ENCODE measurements at places on chromosomes 11 and 22.

GRCh38 chr11:75403037-75403436, 3.7 kb downstream of the RPS3 start:
- DNase-seq = no peak

DNA sequence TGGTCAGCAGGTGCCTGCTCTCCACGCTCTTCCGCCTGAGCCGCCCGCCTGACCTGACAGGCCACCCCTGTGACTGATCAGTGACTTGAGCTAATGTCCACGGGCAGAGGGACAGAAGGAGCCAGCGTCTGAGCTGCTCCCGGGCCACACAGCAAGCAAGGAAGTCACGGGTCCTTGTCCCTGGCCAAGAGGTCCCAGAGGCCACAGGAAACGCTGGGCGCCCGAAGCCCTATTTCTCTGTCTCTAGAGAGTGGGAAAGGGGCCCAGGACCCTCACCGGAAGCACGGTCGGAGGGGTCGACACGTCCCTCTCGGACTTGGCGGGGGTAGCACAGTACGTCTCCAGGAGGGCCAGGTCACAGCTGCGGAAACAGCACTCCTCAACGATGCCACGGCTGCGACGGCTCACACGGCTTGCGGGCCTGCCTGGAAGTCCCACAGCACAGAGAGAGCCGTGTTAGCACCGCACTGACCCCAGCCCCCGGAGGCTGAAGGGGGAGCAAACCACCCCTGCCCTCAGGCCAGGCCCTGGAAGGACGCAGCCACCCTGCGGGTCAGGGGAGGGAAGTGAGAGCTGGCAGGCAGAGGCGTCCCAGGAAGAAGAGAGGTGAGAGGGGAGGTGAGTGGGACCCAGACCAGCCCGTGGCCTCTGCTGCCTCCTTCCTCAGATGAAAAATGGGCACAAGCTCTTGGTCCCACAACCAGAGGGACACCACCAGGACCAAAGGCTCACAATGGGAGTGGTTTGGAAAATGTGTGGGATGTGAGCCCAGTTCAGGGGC, 5.8 kb downstream of the IGF2 start:
- DNase-seq = no peak

GRCh38 chr11:111764621-111765020, 1.6 kb downstream of the PPP2R1B start:
- no peak for DNase-seq

DNA sequence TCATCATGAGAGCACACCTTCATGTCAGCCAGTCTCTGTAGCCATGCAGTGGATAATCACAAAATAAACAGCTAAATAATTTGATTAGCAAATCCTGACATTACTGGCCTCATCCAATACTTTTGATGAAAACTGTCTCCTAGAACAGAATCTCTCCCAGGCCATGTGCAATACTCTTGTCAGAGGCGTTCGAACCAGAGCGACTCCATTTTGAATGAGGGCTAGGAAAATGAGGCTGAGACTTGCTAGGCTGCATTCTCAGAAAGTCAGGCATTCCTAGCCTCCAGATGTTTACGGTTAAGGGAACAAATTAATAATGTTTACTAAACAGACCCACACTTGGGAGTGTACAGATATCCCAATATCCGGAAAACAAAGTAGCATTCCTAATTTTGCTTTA, 69.9 kb downstream of the FAM168A start:
- DNase-seq = no peak

GRCh38 chr22:47484960-47485569, 722.6 kb downstream of the TBC1D22A start:
- no peak for DNase-seq

GRCh38 chr11:65915821-65916251, 3.0 kb downstream of the C11orf68 start:
- DNase-seq = no peak

- DNase-seq = peak; percentile 74
Measured at GRCh38 chr11:130832566-130833425, 83.5 kb downstream of the SNX19 start.

DNA sequence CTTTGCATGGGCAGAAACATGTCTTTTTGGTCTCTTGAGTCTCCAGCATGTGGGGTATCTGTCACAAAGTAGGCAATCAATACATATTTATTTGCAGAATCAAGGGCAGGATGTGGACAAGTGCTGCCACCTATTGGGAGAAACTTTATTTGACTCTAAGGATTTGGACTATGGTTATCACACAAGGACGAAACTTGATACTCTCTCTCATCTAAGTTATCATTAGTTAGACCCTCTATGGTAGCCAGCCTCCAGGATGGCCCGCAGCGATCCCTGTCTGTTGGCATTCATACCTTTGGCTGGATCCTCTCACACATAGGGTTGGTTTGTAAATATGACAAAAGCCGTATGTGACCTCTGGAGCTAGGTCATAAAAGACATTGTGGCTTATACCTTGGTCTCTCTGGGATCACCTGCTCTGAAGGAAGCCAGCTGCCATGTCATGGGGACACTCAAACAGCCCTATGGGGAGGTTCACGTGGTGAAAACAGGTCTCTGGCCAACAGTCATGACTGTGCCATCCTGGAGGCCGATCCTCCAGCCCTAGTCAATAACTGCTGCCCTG, 1.1 kb upstream of the FBXO7 start:
- peak; percentile 80 for DNase-seq

GRCh38 chr22:25758316-25758715, 16.3 kb downstream of the MYO18B start:
- no peak for DNase-seq

DNA sequence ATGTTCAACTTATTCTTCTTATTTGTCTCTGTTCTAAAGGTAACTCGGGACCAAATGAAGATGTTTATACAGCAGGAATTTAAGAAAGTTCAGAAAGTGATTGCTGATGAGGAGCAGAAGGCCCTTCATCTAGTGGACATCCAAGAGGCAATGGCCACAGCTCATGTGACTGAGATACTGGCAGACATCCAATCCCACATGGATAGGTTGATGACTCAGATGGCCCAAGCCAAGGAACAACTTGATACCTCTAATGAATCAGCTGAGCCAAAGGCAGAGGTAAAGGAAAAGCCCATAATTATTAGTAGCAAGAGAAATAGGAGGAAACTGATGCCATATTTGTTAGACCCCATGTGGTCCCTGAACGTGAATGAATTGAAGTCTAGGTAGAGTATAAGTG, 63.3 kb downstream of the TRIM44 start:
- no peak for DNase-seq

DNA sequence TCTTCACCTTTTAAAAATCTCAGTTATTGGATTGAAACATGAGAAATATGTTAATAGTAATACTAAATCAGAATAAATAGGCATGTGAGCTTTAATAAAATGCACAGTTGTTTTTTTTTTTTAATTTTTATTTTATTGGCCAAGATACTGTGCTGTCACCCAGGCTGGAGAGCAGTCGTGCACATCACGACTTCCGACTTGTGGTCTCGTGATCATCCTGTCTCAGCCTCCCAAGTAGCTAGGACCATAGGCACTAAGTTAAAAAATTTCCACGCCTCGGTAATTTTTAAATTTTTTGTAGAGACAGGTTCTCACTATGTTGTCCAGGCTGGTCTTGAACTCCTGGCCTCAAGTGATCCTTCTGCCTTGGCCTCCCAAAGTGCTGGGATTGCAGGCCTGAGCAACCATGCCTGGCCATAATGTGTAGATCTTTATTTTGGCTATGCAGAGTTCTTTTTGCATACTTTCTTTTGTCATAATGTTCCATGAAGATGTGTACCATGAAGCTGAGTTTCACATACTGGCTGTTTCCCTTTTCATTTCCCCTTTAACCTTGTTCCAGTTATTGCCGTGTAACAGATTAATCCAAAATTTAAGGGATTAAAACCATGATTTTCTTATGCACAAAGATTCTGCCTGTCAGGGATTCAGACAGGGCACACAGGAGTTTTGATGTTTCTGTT, 16.0 kb downstream of the CAPRIN1 start:
- DNase-seq = peak; percentile 44

GRCh38 chr11:31986201-31986889, 104.5 kb upstream of the RCN1 start:
- no peak for DNase-seq

- DNase-seq = peak; percentile 92
Measured at GRCh38 chr11:64239662-64240434, 1.0 kb upstream of the FKBP2 start.

DNA sequence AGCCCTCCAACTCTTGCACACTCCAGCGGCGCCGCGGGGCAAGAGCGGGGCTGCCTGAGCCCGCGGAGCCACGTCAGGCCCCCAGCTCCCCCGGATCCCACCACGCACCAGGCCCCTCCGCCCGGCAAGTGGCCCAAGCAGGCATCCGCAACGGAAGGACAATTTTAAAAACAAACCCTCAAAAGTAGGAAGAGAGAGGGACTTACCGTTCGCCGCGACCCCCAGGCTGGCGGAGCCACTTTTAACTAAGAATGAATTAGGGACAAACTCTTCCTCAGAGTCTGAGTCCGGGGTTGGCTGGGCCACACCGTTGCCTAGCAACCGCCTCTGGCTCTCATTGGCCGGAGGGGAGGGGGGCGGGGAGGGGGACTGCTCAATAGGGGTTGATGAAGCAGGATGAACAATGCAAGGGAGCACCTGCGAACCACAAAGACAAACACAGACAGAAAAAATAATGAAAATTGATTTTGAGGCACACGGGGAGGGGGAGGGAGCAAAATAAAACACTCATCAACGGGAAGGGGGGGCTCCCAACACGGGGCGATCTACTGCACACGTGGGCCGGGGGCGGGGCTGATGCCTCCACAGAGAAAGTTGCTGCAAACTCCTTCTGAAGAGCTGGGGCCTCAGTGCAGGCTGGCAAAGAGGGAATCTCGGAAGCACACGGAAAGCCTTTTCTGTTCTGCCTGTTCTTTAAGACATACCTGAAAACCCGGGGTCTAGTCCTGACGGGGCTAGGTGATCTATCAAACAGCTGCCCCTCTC, 387.5 kb upstream of the NARS2 start:
- DNase-seq = peak; percentile 9

DNA sequence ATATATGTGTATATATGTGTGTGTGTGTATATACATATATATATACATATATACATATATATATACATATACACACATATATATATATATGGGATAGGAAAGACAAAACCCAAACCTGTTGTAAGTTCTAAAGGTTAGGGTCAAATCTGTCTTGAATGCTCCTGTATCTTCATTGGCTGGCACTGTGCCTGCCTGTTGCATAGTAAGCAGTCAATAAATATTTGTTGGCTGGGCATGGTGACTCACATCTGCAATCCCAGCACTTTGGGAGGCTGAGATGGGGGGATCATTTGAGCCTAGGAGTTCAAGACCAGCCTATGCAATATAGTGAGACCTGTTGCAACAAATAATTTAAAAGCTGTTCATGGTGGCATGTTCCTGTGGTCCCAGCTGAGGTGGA, 205.4 kb downstream of the DBX1 start:
- DNase-seq = no peak

GRCh38 chr11:95299078-95299679, 68.2 kb upstream of the SESN3 start:
- no peak for DNase-seq

GRCh38 chr22:49725516-49725915, 102.2 kb downstream of the BRD1 start:
- DNase-seq = no peak

DNA sequence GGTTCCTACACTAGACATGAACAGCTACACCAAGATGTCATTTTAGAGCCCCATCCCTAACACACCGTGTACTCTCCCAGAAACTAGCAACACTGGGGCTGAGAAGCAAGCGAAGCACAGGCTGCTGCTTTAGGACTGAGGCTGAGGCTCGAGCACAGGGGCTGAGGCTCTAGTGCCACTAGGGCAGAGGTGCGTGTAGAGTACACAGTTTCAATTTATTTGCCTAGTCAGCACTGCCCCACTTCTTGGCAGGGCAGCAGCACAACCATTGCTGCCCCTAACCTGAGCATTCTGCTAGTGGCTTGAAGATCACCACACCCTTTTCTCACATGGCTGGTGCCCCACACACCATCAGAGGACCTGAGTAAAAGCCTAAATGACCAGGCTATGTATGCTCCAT, 713.2 kb downstream of the LRRC4C start:
- no peak for DNase-seq

DNA sequence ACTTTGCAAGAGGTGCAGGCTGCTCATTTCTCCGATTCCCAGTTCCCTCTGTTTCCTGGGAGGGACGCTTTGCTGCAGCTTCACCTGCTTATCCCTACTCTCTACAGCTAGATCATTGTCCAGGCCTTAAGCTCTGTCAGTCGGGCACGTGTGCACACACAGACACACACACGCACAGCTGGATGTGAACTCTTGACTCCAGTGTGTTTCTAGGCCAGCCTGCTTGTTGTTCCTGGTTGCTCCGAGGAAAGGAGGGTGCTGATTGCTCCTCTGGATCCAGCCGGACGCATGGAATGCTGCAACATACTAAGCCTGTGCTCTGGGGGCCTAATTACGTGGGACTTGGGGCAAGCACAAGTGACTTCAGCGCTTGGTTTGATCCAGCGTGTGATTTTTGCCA, 19.7 kb downstream of the ZNRF3 start:
- no peak for DNase-seq

DNA sequence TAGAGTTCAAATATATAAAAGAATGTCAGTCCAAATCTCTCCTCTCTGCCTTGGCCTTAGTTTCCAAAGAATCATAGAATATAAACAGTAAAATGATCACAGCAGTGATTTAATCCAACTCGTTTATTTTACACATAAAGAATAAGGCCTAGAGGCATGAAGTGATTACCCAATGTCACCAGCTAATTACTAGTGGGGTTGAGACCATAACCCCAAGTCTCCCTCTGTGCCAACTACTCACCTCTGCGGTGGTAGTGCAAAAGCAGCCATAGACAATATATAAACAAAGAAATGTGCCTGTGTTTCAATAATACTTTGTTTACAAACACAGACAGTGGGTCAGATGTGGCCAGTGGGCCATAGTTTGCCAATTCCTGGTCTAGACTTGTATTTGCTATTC, 96.6 kb upstream of the FAT3 start:
- no peak for DNase-seq

- DNase-seq = no peak
Measured at GRCh38 chr11:73792584-73792983, 4.9 kb downstream of the MRPL48 start.

GRCh38 chr11:109641549-109641948, 219.6 kb downstream of the C11orf87 start:
- peak; percentile 32 for DNase-seq

GRCh38 chr22:27647540-27647939, 154.0 kb downstream of the MN1 start:
- DNase-seq = no peak

- no peak for DNase-seq
Measured at GRCh38 chr11:128239306-128239705, 348.1 kb downstream of the ETS1 start.

- peak; percentile 12 for DNase-seq
Measured at GRCh38 chr11:58999291-58999680, 60.0 kb downstream of the GLYATL1 start.

DNA sequence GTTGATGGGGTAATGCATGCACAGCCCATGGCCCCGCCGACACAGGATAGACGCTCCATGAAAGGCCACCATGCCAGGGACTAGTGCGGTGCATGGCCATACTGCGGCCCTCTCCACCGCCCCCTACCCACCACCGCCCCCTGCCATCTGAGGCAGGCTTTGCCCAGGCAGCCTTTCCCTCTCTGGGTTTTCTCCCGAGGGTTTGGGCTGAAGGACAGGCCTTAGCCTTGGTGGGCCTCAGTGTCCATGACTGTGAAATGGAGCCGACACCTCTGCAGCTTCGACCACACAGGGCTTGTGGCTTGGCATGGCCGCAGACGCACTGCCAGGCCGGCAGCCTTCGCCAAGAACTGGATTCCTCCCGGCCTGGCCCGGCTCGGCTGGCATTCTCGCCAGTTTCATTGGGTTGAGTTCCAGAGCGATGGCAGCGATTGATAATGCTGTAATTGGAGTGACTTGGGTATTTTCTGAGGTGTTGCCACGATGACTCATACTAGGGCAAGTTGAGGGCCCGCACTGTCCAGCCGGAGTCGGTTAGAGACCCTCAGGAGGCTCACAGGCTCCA, 111.3 kb downstream of the WNT7B start:
- no peak for DNase-seq

Data from GM12865 (cell line).